Vagina (tissue), 2 donors: ENCODE measurements at places on chromosomes 3 and 15. TPM values are rescaled to one million over a fixed set of nuclear protein-coding genes. Genes with fewer than 3 reads are reported as not detected.

The SUSD5 gene
- total RNA-seq = 0.98 TPM

The RBP2 gene
- not detected for total RNA-seq

The COLQ gene
- total RNA-seq = 12.8 TPM

The ECT2 gene
- 6.4 TPM for total RNA-seq

The KY gene
- 3.7 TPM for total RNA-seq

The RAD18 gene
- total RNA-seq = 35.4 TPM

GRCh38 chr3:89628856-89629670, 521.6 kb downstream of the EPHA3 start:
- no peaks in the 10 kb centered on the region for H3K27me3 ChIP-seq
- H3K4me1 ChIP-seq = no peaks in the 10 kb centered on the region
- no peak overlapping the region for H3K27ac ChIP-seq
- H3K4me3 ChIP-seq = no peak overlapping the region

DNA sequence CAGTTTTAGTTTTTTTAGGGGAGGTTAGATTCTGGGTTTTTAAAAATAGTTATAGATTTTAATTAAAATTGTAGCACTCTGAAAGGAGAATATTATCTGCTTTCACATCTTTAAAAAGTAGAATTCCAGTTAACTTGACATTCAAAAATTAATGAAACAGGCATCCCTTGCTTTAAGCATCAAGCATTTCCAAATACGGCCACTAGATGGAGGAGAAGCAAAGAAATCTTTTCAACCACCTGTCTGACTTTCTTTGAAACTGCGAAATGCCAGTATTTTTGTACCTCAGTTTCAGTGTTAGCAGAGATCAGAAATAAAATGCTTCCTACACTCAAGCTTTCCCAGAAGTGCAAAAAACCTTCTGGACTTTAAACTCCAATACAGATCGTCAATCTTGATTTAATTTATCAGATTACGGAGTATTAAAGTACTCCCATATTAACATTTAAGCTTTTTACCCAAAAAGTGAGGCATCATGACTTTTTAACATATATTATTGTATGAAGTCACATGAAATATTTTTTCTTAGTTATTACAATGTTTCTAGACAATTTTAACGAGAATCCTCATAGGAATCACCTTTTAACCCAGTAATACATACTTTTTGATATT, 153.3 kb downstream of the P3H2 start:
- H3K27me3 ChIP-seq = no peaks in the 10 kb centered on the region
- H3K36me3 ChIP-seq = peaks cover 4% of the 10 kb centered on the region
- H3K27ac ChIP-seq = no peak overlapping the region
- DNase-seq = no peak
- H3K4me3 ChIP-seq = no peak overlapping the region

DNA sequence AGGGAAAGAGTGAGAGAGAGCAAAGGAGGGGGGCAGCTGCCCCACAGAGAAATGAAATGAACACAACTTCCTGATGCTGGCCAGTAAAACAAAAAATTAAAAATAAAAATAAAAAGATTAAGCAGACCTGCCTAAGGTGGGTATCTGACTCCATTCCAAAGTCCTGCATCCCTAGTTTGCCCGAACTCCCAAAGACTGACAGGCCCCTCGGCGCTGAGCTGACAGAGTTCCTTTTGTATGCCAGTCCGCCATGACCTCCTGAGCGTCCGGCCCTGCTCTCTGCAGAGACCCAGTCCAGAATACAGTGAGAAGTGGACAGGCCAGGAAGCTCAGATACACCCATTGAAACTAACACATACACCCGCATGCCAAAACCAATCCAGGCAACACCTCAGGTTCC, 54.9 kb downstream of the CHDH start:
- no peaks in the 10 kb centered on the region for H3K27me3 ChIP-seq
- H3K4me3 ChIP-seq = no peak overlapping the region
- no peaks in the 10 kb centered on the region for H3K36me3 ChIP-seq
- no peak overlapping the region for H3K27ac ChIP-seq

- H3K4me1 ChIP-seq = peaks cover 6% of the 10 kb centered on the region
- no peaks in the 10 kb centered on the region for H3K27me3 ChIP-seq
- H3K4me3 ChIP-seq = no peak overlapping the region
- no peak for DNase-seq
- H3K27ac ChIP-seq = no peak overlapping the region
- no peaks in the 10 kb centered on the region for H3K36me3 ChIP-seq
Observed at GRCh38 chr3:23479026-23479425, 275.9 kb downstream of the UBE2E2 start.

DNA sequence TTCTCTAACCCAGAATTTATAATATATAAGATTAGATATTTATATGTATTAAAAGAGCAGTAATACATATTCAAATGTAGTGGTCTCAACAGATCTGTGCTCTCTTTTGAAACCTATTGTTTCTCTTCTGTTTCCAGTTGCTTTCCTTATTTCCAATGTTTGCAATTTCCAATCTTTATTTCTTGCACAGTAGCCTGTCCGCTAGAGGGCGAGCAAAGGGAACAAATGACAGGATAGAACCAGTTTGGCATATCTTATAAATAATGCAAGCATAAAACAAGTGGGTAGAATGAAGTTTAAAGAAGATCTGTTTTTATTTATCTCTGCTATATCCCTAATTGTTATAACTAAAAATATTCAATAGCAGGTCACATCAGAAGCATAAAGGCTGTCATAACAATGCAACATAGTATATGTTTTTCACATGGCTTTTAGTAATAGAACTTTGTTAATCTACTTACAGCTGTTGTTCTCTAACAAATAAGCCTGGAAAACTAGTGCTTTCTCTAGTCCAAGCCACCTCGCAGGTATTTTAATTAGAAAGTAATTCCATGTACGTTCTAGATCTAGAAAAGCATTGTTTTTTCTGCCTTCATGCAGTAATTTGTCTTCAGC, 15.1 kb upstream of the TCAIM start:
- no peaks in the 10 kb centered on the region for H3K36me3 ChIP-seq
- H3K4me1 ChIP-seq = no peaks in the 10 kb centered on the region
- no peaks in the 10 kb centered on the region for H3K27me3 ChIP-seq
- no peak overlapping the region for H3K4me3 ChIP-seq

DNA sequence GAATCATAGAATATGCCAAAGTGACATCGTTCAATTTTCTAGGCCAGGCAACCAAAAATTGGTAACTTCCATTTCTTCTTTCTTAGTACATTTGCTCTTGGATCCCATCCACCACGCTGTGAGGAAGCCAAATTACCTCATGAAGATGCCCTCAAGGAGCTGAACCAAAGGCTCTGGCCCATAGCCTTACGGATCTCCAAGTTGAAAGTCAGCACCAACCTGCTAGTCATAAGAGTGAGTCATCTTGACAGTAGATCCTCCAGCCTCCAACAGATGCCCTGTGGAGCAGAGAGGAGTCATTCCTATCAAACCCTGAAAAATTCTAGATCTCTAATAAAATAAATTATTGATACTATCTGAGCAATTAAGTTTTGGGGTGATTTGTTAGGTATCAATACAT, 322.5 kb upstream of the COL8A1 start:
- no peaks in the 10 kb centered on the region for H3K27me3 ChIP-seq
- H3K4me3 ChIP-seq = no peak overlapping the region
- no peak overlapping the region for H3K27ac ChIP-seq
- no peak for DNase-seq
- peaks cover 7% of the 10 kb centered on the region for H3K4me1 ChIP-seq

GRCh38 chr3:53748512-53749271, 97.5 kb downstream of the CHDH start:
- no peak for DNase-seq
- no peaks in the 10 kb centered on the region for H3K36me3 ChIP-seq
- H3K27me3 ChIP-seq = no peaks in the 10 kb centered on the region

- no peaks in the 10 kb centered on the region for H3K4me1 ChIP-seq
- H3K36me3 ChIP-seq = no peaks in the 10 kb centered on the region
- no peak overlapping the region for H3K27ac ChIP-seq
Observed at GRCh38 chr15:42101861-42102260, 7.5 kb upstream of the PLA2G4D start.

GRCh38 chr3:11238060-11238459, 34.1 kb upstream of the ATG7 start:
- DNase-seq = no peak
- no peak overlapping the region for H3K27ac ChIP-seq
- peaks cover 5% of the 10 kb centered on the region for H3K4me1 ChIP-seq
- no peaks in the 10 kb centered on the region for H3K36me3 ChIP-seq
- H3K4me3 ChIP-seq = no peak overlapping the region
- H3K27me3 ChIP-seq = no peaks in the 10 kb centered on the region

DNA sequence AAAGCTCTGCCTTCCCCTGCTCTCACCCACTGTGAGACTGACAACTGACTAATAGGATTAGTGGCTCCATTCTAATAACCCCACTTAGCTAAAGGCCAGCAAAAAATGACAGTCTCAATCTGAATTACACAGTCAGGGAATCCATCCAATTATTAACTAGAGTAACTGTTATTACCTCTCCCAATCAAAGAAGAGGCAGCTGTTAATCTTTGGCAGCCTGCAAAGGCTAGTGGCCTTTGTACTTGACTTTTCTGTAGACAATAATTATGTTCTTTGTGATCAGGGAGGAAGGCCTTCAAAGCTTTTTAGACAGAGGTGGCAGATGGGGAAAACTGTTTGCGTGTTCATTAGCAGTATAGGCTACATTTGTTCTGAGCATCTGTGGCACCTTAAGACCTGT, 177.7 kb downstream of the ISL2 start:
- DNase-seq = no peak
- H3K4me3 ChIP-seq = no peak overlapping the region
- no peaks in the 10 kb centered on the region for H3K4me1 ChIP-seq
- H3K27me3 ChIP-seq = no peaks in the 10 kb centered on the region

- no peaks in the 10 kb centered on the region for H3K36me3 ChIP-seq
- peaks cover 25% of the 10 kb centered on the region for H3K4me1 ChIP-seq
- peak overlapping the region; percentile 82 for H3K27ac ChIP-seq
- DNase-seq = no peak
Observed at GRCh38 chr3:53269888-53270880, 14.4 kb upstream of the TKT start.
